Activated CD4-positive, alpha-beta T cell treated with anti-CD3 and anti-CD28 coated beads, Interleukin-2, amount 10 ng/mL, durations not matched to agents 24 days and 14 days (primary cell): ENCODE measurements at places on chromosomes 16 and 17. TPM values are rescaled to one million over a fixed set of nuclear protein-coding genes. Genes with fewer than 3 reads are reported as not detected.

GRCh38 chr16:46774743-46775177 lies 26.6 kb upstream of the MYLK3 start:
- no peak for DNase-seq

DNA sequence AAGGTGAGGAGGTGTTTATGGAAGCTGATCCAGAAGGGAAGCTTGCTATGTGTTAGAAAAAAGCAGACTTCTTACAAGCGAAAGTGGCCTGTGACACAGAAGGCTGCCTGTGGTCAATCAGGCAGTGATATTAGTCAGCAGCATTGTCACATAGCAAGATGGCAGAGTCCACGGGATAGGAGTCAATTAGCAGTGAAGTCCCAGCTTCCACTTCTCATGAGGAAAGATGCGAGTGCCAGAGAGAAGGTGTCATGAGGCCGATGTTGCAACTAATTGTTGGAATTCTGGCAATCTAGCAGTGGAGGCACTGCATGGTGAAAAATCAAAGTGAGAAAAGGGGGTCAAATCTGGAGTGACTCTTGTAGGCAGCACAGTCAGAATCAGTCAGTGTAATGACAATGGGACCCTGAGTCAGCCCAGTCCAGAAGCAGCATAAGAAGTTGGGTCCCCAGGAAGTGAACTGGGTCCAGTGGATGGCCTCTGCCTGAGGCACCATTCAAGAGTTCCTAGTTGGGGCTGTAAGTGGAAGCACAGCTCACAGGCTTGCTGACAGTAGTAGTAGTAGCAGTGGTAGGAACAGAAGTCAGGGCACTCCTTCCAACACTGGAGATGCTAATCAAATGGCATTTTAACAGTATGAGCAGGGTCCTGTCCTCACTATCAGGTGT lies 85.1 kb downstream of the TNFRSF13B start:
- DNase-seq = no peak

- no peak for DNase-seq
Observed at GRCh38 chr17:49603238-49603637, 27.6 kb downstream of the NXPH3 start.

Gene DDX19B
- 29.4 and 30.4 TPM in 2 replicates for total RNA-seq

- no peak for DNase-seq
Observed at GRCh38 chr16:75761108-75761507, 34.8 kb upstream of the CPHXL start.

GRCh38 chr17:79024901-79025737 lies 1.1 kb downstream of the C1QTNF1 start:
- no peak for DNase-seq

Gene SYNGR3
- 18.1 and 20.2 TPM in 2 replicates for total RNA-seq

Gene KRT32
- not detected in 2 replicates for total RNA-seq

Gene UBALD1
- total RNA-seq = 17.2 and 20.5 TPM in 2 replicates

DNA sequence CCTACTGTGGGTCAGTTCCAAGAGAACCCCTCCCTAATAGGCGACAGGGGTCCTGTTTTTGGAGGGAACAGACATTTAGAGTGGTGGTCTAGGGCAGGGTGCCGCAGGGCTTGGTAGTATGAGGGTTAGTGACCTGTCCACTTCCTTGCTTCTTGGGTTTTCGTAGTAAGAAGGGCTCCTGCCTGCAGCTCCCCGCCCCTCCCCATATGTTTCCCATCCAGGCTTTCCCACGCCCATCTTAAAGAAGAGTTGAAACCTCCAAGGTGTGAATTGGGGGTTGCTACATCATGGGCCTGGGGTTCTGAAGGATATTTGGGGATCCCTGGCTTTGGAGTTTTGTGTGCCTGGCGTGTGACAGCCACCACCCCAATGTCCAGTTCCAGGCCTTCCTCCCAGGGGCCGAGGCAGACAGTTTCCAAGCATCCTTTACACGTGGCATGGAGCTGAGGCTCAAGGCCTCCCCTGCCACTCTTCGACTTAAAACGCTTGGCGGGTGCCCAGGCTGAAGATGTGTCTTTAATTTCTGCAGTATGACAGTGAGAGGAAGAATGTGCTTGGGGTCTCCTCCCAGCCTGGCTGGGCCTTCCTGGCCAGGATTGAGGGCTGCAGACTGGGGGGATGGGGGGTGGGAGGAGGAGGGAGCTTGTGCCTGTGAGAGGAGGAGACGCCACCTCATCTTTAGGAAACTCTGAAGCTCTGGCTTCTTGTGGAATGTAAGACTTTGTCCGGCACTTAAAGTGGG lies 2.3 kb upstream of the COL1A1 start:
- no peak for DNase-seq

GRCh38 chr17:72372185-72372584 lies 251.4 kb downstream of the SOX9 start:
- DNase-seq = no peak

Gene KRT9
- not detected in 2 replicates for total RNA-seq

- DNase-seq = no peak
Observed at GRCh38 chr16:666572-666971, 1.4 kb upstream of the RHOT2 start.

Gene MAZ
- total RNA-seq = 378 and 380 TPM in 2 replicates

- DNase-seq = no peak
Observed at GRCh38 chr17:40822132-40822812, at the start of gene KRT10. Gene KRT10, minus strand, starts transcription at chr17:40822614. Its CDS starts 29 bp downstream, at chr17:40822585.

DNA sequence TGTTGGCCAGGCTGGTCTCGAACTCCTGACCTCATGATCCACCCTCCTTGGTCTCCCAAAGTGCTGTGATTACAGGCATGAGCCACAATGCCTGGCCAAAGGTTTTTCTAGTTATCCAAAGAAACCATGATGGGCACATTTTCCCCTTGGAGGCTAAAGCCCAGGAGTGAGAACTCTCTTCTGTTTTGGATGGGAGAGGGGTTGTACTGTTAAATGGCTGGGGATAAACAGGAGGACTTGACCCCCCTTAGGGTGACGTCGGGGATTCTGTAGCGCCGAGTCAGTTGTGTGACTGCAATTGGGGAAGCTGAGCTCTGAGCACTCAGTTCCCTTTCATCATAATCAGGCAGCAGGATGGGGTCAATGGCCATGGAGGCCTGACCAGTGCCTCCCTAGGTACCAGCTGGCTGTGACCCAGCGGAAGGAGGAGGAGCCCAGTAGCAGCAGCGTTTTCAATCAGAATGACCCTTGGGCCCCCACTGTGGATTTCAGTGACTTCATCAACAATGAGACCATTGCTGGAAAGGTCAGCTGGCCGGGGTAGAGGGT lies 4.1 kb downstream of the AOC3 start:
- no peak for DNase-seq

Gene SDR42E2
- total RNA-seq = 0.07 TPM in 1 of 2 replicates, not detected in the other

GRCh38 chr17:50052822-50053653 lies 2.9 kb upstream of the ITGA3 start:
- no peak for DNase-seq

DNA sequence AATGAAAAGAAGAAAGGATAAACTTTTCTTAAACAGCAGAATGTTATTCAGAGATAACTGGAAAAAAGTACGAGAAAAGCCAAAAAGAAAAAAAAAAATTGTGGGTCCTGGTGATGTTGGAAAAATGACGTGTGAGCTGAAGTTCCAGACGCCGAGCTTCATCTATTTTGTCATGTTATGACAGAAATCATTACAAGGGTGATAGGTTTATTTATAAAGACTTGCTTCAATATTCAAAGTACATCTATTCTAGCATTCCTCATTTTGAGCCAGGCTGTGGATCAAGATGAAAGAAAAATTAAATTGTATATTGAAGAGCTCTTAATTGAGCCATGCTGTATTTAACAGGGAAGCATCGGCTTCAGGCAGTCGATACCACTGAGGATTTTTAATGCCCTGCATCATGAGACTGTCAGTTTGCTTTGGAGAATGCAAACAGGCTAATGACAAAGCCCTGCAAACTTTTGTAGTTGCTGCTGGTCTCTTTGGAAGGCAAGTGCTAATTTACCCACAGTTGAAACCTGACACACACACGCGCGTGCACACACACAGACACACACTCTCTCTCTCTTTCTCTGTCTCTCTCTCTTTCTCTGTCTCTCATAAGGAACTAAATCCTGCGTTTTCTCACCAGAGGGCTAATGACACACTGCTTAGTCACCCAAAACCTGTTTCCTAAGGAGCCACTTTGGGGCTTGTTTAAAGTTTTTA lies 110.7 kb downstream of the WWOX start:
- no peak for DNase-seq

GRCh38 chr17:27459433-27459832 lies 3.2 kb downstream of the KSR1 start:
- no peak for DNase-seq

DNA sequence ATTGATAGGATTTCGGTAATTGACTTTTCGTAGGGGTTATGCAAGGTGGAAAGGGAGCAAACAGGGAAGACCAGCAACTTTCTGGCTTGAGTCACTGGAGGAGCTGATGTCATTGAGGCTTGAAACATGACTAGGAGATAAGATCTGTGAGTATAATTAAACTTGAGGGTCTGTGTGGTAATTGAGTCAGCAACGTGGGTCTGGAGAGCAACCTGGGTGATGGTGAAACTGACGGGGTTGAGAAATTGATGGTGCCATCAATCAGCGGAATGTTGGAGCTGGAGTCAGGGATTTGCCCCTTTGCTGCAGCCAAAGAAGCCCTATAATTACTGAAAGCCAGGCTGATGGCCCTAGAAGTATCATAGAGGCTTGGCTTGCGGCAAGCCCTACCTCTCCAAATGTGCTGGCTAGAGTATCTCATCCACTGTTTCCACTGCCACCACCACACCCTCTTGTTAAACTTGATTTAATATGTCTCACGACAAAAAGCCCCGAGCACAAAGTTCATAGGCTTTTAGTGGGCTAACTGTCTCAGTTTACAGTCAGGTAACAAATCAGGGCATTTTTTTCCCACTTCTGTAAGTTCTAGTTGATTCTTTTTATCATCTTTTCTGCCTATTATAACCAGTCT lies 186.9 kb upstream of the ELAC2 start:
- no peak for DNase-seq

DNA sequence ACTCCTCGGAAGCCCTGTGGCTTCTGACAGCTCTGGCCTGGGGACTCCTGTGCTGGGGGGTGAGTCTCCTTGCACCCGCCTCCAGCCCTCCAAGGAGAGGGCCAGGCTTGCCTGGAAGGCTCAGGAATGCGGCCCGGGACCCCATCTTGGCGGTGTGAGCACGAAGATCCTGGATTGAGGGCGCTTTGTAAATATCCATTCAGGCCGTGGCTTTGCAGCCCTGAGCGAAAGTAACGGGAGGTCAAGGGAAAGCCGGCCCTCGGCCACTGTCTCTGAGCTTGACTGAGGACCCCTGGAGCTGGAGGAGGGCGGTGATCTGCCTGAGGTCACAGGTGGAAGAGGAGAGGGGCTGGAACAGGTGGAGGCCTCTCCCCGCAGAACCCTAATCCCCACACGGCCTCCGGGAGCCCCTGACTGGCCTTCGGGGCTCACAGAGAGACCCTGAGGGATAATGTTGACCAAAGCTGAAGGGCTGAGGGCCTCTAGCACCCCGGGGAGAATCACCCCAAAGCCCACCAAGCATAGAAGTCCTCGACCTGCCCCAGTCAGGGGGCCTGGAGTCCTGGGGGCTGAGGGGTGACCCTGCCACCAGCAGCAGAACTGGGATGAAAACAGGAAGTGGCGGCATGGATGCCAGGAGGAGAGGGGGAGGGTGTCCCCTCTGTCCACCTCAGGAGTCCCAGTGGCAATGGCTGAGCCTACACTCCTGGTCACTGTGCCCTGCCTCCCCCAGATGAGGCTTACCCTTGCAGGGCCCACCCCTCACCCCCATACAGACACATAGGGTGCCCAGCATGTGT lies 8.3 kb upstream of the RASD1 start:
- no peak for DNase-seq

GRCh38 chr16:65547772-65548446 lies 426.0 kb upstream of the CDH11 start:
- no peak for DNase-seq

DNA sequence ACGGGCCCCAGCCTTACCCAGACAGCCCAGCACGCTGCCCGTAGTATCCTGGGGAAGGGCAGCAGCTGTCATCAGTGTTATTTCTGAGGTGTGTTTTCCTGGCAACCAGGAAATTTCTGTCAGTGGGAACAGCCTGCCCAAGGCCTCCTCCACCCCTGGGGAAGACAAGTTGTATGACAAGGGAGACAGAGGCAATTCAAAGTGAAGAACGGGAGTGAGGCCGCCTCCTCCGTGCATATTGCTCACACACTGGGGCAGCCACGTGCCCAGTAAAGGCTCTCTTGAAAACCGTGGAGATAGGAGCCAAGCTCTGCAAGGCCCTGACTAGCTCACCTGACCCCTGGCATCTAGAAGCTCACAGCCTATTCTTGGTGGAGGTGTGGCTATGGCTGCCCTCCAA lies 57.6 kb downstream of the RAI1 start:
- no peak for DNase-seq

DNA sequence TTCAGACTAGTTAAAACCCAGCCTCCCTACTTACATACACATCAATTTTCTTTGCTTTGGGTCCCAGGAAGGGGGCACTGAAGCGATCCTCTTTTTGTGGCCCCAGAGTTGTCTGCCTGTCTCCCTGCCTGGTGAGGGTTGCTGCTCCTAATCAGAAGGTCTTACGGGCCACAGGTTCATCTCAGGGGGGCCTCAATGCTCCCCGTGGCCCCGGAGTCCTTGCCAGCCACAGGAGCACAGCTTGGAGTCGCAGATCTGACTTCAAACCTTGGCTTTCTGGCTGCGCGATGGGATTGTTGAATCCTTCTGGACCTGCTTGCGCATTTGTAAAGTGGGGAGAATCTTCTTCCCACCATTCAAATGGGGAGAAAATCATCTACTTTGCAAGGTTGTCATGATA lies 44.8 kb upstream of the MYH10 start:
- DNase-seq = no peak

DNA sequence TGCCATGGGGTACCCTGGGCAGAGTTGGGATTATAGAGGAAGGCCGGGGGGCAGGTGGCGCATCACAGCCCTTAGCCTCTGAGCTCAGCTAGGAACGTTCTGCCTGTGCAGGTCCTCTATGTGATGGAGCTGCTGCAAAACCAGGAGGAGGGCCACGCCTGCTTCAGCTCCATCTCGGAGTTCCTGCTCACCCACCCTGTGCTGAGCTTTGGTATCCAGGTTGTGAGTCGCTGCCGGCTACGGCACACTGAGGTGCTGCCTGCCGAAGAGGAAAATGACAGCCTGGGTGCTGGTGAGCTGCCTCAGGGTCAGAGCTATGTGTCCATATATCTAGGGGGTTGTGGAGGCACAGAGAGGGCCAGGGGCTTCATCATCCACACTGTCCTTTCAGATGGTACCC lies 5.8 kb upstream of the NRN1L start:
- DNase-seq = no peak

- peak; percentile 61 for DNase-seq
Observed at GRCh38 chr17:48555258-48556228, 10.6 kb upstream of the HOXB2 start.

GRCh38 chr16:82331974-82332750 lies 162.1 kb upstream of the MPHOSPH6 start:
- DNase-seq = no peak

- DNase-seq = no peak
Observed at GRCh38 chr16:88449267-88449561, 3.9 kb upstream of the ZFPM1 start.

DNA sequence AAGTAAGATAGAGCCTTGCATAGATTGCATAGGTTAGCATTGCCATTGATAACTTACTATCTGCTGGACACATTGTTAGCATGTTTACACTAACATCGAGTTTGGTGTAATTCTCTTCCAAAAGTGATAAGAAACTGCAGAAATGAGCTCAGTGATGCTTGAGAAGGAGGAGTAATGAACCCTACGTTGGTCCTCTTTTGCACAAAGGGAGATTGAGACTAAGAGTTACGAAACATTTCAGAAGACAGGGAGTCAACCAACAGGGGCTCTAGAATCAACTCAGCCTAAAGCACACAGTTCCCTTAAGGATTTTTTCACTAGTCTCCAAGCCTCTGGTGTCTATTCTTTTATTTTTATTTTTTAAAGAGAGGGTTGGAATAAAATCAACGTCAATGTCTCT lies 6.8 kb downstream of the CCL7 start:
- DNase-seq = no peak
